ENCODE measurements at places on chromosomes 6 and 20.

- DNase-seq, result no peak
Observed at GRCh38 chr20:50434653-50435396, 75.4 kb upstream of the PTPN1 start.

DNA sequence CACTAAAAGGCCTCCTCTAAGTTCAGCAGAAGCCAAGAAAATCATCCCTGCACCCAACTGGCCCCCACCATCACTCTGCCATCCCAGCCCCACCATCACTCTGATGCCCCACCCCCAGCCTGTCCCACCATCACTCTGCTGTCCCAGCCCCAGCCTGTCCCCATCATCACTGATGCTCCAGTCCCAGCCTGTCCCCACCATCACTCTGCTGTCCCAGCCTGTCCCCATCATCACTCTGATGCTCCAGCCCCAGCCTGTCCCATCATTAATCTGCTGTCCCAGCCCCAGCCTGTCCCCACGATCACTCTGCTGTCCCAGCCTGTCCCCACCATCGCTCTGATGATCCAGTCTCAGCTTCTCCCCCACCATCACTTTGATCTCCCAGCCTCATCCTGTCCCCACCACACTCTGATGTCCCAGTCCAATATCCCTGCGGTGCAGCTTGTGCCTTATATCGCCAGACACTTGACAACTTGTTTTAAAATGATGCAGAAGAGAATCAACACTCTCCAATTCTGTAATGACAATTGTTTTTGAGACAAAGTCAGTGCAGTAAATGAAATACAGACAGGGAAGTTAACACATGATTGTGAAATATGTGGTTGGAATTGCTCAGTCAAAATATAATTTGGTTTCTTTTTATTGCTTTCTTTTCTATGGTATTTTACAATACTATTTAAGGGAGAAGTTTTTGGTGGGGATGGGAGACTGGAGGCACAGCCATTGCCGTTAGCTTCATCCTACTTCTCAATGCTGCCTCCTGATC is 100.8 kb downstream of the TNFAIP3 start:
- DNase-seq, result no peak

DNA sequence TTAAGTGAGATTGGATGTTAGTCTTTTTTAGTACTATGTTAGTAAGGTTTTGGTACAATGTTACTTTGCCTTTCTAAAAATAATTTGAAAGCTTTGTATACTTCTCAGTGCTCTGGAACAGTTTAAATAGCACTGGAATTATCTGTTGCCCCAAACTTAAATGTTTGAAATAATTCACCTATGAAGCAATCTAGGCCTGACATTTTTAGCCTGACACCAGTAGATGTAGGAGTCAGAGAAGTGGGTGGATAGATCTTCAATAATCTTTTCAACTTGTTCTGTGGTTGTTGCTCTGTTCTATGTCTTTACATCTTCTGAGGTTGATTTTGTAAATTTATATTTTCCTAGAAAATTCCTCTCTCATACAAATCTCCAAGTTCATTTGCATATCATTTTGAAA is 103.1 kb upstream of the ADGRF1 start:
- DNase-seq, result no peak

- DNase-seq, result no peak
Observed at GRCh38 chr20:16749573-16749972, 1.4 kb downstream of the OTOR start.

GRCh38 chr6:73329201-73329600 is 24.9 kb downstream of the DPPA5 start:
- DNase-seq, result no peak

DNA sequence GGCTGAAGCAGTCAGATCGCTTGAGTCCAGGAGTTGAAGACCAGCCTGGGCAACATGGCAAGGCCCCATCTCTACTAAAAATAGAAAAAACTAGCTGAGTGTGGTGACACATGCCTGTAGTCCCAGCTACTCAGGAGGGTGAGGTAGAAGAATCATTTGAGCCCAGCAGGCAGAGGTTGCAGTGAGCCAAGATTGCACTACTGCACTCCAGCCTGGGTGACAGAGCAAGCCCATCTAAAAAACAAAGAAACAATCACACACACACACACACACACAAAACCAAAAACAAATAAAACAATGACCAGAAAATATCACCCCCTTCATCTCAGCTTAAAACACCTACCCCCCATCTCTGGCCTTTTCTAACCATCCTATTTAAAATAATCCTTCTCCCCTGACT is 68.0 kb downstream of the BTBD9 start:
- DNase-seq, result no peak
